ENCODE measurements at places on chromosomes 16 and 17. TPM values are rescaled to one million over a fixed set of nuclear protein-coding genes. Genes with fewer than 3 reads are reported as not detected.

The SCNN1G gene
- total RNA-seq: not detected

The CFAP97D1 gene
- under 0.01 TPM for total RNA-seq

The RNF222 gene
- total RNA-seq: not detected

The MPP2 gene
- total RNA-seq: 3.0 TPM

The KRT36 gene
- total RNA-seq: 0.12 TPM

The GLIS2 gene
- total RNA-seq: 3.4 TPM

The SLFN5 gene
- total RNA-seq: 56.1 TPM

The RNF166 gene
- total RNA-seq: 8.9 TPM

The MMP2 gene
- total RNA-seq: 2,683 TPM

The HAP1 gene
- 0.08 TPM for total RNA-seq

The ZFP3 gene
- total RNA-seq: 0.47 TPM

The TPSD1 gene
- not detected for total RNA-seq

The LRRC37A gene
- total RNA-seq: 0.70 TPM

The FSCN2 gene
- 1.1 TPM for total RNA-seq

The CLUH gene
- total RNA-seq: 28.0 TPM

The CD7 gene
- total RNA-seq: not detected

The OR2C1 gene
- 0.08 TPM for total RNA-seq

The MYH1 gene
- not detected for total RNA-seq

The CIITA gene
- 0.12 TPM for total RNA-seq

The TBC1D3 gene
- not detected for total RNA-seq

The ANKFN1 gene
- total RNA-seq: 0.82 TPM

The SOCS1 gene
- total RNA-seq: 0.70 TPM

The CCL18 gene
- total RNA-seq: not detected

The EVPLL gene
- total RNA-seq: not detected

The NRN1L gene
- not detected for total RNA-seq

The MYL11 gene
- total RNA-seq: not detected

The CALB2 gene
- 0.08 TPM for total RNA-seq

The PYDC1 gene
- total RNA-seq: not detected

Data from smooth muscle cell of the coronary artery (primary cell).